ENCODE measurements at places on chromosomes 11 and 22. TPM values are rescaled to one million over a fixed set of nuclear protein-coding genes. Genes with fewer than 3 reads are reported as not detected.

CNGA4 gene
- 0.21 TPM for total RNA-seq

PANX2 gene
- 2.2 TPM for total RNA-seq

CASP1 gene
- 33.4 TPM for total RNA-seq

MGAT3 gene
- total RNA-seq = 0.23 TPM

ZNF214 gene
- not detected for total RNA-seq

OR52A1 gene
- total RNA-seq = not detected

SCGB1C1 gene
- not detected for total RNA-seq

BSCL2 gene
- total RNA-seq = 28.0 TPM

DNA sequence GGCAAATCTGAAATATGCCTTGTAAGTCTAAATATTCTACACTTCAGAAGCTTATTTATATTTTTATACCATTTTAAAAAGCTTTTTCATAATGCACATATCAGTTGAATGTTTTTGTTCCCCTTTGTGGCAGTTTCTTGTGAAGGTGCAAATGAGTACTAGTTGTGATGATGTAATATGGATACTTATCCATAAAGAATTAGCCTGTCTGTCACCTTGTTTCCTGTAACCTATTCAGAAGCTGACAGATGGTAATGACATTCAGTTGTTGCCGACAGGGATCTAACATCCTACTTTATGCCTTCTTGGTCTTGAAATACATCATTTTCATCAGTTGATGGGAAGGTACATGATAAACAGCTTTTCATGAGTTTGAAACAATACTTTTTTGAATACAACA is 2.9 kb downstream of the QSER1 start:
- peak overlapping the region; percentile 25 for H3K27ac ChIP-seq
- H3K4me1 ChIP-seq = peaks cover 50% of the 10 kb centered on the region
- no peaks in the 10 kb centered on the region for H3K27me3 ChIP-seq
- peaks cover 16% of the 10 kb centered on the region for H3K36me3 ChIP-seq
- no peak for DNase-seq

- no peaks in the 10 kb centered on the region for H3K36me3 ChIP-seq
- no peak overlapping the region for H3K27ac ChIP-seq
- H3K4me3 ChIP-seq = no peak overlapping the region
- H3K27me3 ChIP-seq = no peaks in the 10 kb centered on the region
Measured at GRCh38 chr22:21726650-21727049, 8.9 kb downstream of the YPEL1 start.

- peaks cover 15% of the 10 kb centered on the region for H3K4me1 ChIP-seq
- H3K27ac ChIP-seq = no peak overlapping the region
- H3K27me3 ChIP-seq = no peaks in the 10 kb centered on the region
- DNase-seq = no peak
- H3K36me3 ChIP-seq = peaks cover 4% of the 10 kb centered on the region
Measured at GRCh38 chr22:31239771-31240370, 27.8 kb downstream of the LIMK2 start.

GRCh38 chr22:29625090-29625825 is 21.8 kb downstream of the NF2 start:
- H3K4me1 ChIP-seq = peaks cover 65% of the 10 kb centered on the region
- H3K4me3 ChIP-seq = no peak overlapping the region
- no peaks in the 10 kb centered on the region for H3K27me3 ChIP-seq
- peak overlapping the region; percentile 14 for H3K27ac ChIP-seq
- H3K36me3 ChIP-seq = peaks cover 3% of the 10 kb centered on the region

GRCh38 chr22:38613588-38613987 is 42.6 kb downstream of the FAM227A start:
- peaks cover 5% of the 10 kb centered on the region for H3K27me3 ChIP-seq
- no peak overlapping the region for H3K27ac ChIP-seq
- H3K36me3 ChIP-seq = no peaks in the 10 kb centered on the region

DNA sequence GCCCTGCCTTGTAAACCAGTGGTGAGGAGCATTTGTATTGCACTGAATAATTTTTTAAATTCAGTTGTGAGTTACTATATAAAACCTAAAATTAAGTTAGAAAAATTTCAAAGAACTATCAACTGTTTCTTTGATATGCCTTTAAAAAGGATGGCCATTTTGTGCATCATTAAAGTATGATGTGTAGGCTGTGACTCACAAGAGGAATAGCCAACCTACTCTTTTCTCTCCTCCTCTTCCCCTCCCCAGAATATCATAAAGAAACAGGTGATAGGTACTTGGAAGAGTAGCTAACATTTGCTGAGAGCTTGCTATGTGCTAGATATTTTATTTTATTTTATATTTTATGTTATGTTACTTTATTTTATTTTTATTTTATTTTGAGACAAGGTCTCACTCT is 10.6 kb upstream of the PIK3C2A start:
- no peaks in the 10 kb centered on the region for H3K4me1 ChIP-seq
- no peaks in the 10 kb centered on the region for H3K36me3 ChIP-seq
- DNase-seq = no peak
- no peak overlapping the region for H3K27ac ChIP-seq
- peaks cover 6% of the 10 kb centered on the region for H3K27me3 ChIP-seq

DNA sequence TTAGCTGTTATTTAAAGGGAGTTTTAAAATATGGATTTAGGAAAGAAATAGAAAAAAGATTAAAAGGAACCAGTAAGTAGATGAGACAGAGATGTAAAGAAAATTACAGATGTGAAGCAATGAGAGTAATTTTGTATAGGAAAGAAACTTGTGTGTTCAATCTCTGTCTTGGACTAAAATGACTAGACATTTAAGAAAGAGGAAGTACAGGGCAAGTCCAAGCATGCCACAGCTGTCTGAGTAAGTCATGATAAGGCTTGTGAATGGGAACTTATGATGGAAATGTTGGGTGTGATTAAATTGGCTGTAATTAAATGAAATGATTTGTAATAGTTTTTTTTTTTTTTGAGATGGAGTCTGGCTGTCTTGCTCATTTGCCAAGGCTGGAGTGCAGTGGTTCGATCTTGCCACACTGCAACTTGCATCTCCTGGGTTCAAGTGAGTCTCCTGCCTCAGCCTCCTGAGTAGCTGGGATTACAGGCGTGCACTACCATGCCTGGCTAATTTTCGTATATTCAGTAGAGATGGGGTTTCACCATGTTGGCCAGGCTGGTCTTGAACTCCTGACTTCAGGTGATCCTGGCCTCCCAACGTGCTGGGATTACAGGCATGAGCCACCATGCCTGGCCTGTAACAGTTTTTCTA is 5.9 kb upstream of the ACY3 start:
- H3K4me1 ChIP-seq = peaks cover 8% of the 10 kb centered on the region
- no peak overlapping the region for H3K4me3 ChIP-seq
- DNase-seq = no peak
- no peak overlapping the region for H3K27ac ChIP-seq
- peaks cover 3% of the 10 kb centered on the region for H3K27me3 ChIP-seq
- no peaks in the 10 kb centered on the region for H3K36me3 ChIP-seq

DNA sequence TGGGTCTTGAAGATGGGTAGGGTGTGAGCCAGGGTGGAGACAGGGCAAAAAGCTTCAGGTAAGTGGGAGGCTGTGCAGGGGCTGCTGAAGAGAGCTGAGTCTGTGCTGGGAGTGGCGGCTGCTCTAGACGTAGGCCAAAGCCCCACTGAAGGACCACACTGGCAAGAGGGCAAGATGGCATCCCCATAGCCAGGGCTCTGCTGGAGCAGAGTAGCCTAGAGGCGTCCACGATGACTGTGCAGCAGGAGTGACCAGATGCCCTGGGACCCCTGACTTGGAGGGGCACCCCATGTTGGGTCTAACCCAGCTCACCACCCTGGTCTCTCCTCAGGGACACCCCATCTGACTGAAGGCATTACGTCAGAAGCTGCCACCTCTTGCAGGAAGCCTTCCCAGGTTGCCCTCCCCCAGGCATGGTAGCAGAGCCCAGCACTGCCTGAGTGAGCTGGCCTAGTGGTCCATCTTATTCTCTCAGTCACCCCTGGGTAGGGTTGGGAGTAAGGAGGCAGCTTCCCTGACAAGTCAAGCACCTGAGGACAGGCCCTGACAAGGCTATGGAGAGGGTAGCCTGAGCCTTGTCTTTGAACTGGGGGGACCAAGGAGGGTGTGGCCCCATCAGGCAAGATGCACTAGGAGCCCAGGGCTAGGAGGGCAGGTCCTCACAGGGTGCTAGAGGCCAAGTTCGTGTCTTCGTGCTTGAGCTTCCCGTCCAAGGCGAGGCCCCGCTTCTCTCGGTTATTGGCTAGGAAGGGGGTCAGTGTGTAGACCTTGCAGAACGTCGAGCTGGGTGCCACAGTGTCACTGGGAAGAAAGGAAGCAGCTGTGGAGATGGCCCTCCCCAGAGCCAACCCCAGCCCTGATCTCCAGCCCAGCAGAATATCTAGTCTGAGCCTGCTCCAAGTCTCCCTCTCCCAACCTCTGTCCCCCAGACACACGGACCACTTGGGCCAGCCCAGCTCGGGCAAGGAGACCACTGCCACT is 33.1 kb downstream of the TPBGL start:
- H3K36me3 ChIP-seq = peaks cover 11% of the 10 kb centered on the region
- H3K4me3 ChIP-seq = no peak overlapping the region
- no peak for DNase-seq
- no peaks in the 10 kb centered on the region for H3K27me3 ChIP-seq
- H3K27ac ChIP-seq = peak overlapping the region; percentile 67

DNA sequence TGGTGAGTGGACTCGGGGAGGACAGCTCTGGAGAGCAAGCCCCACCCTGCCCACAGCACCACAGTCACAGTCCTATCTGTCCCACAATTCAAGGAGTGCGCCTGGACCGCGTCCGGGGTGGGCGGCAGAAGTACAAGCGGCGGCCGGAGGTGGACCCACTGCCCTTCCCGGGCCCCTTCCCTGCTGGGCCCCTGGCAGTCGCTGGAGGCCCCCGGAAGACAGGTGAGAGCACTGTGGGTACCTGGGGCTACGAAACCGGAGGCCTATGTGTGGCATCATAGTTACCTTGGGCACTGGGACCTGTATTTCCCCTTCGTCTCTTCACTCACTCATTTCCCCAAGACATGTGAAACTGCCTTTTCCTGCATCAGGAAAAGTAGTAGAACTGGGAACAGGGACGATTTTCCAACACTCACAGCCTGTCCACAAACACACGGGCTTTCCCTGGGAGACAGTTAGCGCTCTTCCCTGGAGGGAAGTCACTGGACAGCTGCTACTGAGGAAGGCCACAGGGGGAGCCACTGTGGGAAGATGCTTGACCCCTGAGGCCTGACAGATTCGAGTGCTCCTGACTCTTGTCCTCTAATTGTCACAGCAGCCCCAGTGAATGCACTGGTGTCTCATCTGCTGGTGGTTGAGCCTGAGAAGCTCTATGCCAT is 3.1 kb downstream of the TRMT112 start:
- no peak overlapping the region for H3K4me3 ChIP-seq
- H3K36me3 ChIP-seq = peaks cover 27% of the 10 kb centered on the region
- H3K27me3 ChIP-seq = no peaks in the 10 kb centered on the region

- no peak overlapping the region for H3K27ac ChIP-seq
- no peak for DNase-seq
- H3K4me1 ChIP-seq = no peaks in the 10 kb centered on the region
- H3K36me3 ChIP-seq = no peaks in the 10 kb centered on the region
- no peak overlapping the region for H3K4me3 ChIP-seq
Measured at GRCh38 chr22:48579043-48579927, 1248.4 kb downstream of the BRD1 start.

GRCh38 chr11:57901756-57902155 is 121.9 kb upstream of the OR9Q1 start:
- no peak overlapping the region for H3K27ac ChIP-seq
- H3K4me1 ChIP-seq = peaks cover 3% of the 10 kb centered on the region
- peaks cover 16% of the 10 kb centered on the region for H3K27me3 ChIP-seq
- no peaks in the 10 kb centered on the region for H3K36me3 ChIP-seq
- DNase-seq = no peak

GRCh38 chr11:34836958-34837856 is 79.0 kb downstream of the APIP start:
- H3K36me3 ChIP-seq = no peaks in the 10 kb centered on the region
- peaks cover 12% of the 10 kb centered on the region for H3K27me3 ChIP-seq
- no peak overlapping the region for H3K27ac ChIP-seq

GRCh38 chr11:43504316-43504950 is 145.7 kb downstream of the TTC17 start:
- peaks cover 8% of the 10 kb centered on the region for H3K4me1 ChIP-seq
- no peak overlapping the region for H3K27ac ChIP-seq
- peak; percentile 23 for DNase-seq
- no peak overlapping the region for H3K4me3 ChIP-seq
- H3K36me3 ChIP-seq = no peaks in the 10 kb centered on the region

GRCh38 chr11:19746086-19746485 is 33.4 kb downstream of the NAV2 start:
- H3K4me3 ChIP-seq = no peak overlapping the region
- DNase-seq = no peak
- H3K27me3 ChIP-seq = peaks cover 6% of the 10 kb centered on the region
- H3K27ac ChIP-seq = no peak overlapping the region
